ENCODE measurements at places on chromosomes 11 and 22.
A peak's percentile ranks its signal among the peaks of the same experiment; 100 is the strongest.

- DNase-seq, result no peak
Observed at GRCh38 chr11:43898574-43898973, 17.9 kb downstream of the ALKBH3 start.

DNA sequence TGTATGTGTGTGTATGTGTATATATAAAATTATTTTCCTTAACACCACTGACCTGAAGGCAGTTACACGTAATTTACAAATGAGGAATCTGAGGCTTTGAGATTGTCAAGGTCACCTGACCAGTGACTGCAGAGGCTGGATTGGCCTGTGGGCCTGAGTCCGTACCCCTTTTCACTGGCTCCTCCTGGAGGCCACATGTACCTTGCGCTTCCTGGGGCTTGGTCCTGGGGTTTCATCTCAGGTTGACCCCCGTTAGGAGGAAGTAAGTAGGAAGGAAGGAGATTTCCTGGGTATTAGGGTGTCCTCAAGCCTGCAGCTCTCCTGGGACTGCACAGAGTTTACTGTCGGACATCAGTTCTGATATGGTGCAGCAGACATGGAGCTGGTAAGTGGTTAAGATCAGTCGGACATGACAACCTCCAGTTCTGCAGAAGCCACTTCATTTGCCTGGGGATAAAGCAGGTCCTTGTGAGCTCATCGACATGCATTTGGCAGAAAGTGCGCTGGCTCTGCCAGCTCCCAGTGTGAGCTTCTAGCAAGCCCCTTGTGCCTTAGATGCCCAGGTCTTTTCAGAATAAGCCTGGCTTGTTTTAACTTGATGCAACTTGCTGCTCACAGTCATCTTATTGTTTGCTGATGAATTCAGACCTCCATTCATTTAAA, 36.6 kb downstream of the ST3GAL4 start:
- DNase-seq, result no peak

GRCh38 chr11:77152846-77153245, 24.8 kb downstream of the MYO7A start:
- DNase-seq, result no peak

- DNase-seq, result no peak
Observed at GRCh38 chr11:19923626-19924025, 211.0 kb downstream of the NAV2 start.

- no peak for DNase-seq
Observed at GRCh38 chr11:113255096-113255495, 59.3 kb upstream of the TTC12 start.

GRCh38 chr11:2730272-2731129, 30.7 kb upstream of the KCNQ1OT1 start:
- no peak for DNase-seq

DNA sequence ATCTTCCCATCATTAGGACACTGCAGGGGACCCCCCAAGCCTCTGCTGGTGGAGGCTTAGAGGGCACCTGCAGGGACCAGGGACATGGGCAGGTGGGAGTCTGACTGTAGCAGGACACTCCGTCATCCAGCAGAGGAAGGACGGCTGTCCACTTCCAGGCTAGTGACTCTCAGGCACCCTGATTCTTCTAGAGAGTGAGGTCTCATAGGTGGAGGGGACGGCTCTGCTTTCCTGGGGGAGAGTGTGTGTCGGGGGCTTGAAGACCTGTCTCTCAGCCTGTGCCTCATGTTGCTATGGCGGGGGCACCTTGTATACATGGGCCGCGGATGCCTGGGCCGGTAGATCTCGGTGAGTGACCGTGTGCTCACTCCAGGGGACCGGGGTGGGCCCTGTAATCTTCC, 1116.6 kb downstream of the BRD1 start:
- DNase-seq, result no peak

GRCh38 chr11:100546714-100547113, 140.4 kb upstream of the ARHGAP42 start:
- DNase-seq, result no peak

DNA sequence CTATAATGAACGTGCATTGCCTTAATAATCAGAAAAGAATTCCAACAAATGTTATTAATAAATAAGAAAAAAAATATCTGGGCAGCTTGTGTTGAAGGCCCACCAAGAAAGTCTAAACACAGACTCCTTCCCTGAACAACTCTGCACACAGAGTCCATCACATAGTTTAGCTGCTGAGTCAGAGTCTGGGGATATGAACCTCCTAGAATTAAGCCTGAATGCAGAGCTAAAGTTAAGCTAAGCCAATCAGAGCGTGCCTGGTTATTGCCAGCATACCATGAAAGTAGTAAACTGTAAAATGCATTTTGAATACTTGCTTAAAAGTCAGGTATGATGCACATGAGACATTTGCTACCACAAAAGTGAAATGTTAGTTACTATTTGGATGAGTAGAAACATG, 25.6 kb upstream of the TENM4 start:
- no peak for DNase-seq

- DNase-seq, result no peak
Observed at GRCh38 chr11:23494981-23495380, 634.7 kb upstream of the CCDC179 start.

DNA sequence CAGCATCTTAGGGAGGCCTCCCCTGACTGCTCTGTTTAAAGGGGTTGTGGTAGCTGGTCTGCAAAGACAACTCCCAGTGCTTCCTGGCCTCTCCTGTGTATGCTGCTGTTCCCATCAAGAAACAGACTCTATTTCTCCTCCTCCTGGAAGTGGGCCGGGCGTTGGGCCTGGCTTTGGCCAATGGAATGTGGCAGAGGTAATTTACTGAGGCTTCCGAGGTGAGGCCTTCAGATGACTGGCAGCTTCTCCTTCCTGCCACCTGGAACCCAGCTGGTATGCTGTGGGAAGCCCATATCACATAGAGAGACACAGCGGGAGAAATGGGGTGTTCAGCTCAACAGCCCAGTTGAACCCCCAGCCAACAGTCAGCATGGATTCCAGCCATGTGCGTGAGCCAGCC, 25.1 kb upstream of the EIF3D start:
- no peak for DNase-seq

DNA sequence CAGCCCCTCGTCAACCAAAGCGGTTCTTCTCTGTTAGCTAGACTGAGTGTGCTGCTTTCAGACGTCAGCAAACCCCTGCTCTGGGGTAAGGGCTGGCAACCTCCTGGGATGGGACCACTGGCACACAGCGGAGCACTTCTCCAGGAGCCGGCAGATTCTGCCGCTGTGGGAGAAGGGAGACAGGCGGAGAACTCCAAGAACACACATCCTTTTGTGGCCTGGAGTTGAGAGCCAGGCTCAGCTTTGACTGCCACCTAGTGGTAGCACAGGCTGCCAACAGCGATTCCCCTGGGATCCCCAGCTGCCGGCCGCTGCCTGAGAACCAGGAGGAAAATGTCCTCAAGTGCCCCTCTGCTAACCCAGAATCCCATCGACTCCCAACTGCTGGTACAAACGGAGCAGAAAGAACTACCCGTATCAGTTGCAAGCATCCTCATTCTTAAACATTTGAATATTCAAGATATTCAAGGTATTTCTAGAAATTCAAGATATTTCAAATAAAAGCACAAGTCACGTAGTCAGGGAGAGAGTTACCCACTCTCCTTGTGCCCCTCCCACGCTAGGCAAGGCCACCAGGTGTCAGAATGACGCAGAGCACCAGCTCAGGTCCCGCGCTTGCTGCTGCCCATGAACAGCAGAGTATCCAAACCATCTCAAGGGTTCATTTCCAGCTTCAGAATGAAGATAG, 4.9 kb downstream of the LTO1 start:
- DNase-seq, result peak; percentile 6

DNA sequence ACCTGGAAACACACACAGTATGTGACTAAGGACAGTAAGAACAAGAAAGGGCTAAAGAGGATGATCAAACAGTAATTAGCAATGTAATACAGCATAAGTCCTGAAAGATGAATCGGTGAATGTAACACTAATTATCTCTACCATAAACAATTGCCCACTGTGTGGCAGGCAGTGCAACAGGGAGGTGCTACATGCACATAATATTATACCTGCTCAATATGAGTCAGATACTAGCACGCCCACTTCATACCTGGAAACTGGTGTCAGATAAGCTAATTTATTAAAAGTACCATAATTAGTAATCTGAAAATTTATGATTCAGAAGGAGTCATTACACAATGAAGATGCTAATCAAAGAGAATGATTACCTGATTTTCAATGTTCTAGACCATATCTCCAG, 14.9 kb downstream of the CASP12 start:
- DNase-seq, result no peak

DNA sequence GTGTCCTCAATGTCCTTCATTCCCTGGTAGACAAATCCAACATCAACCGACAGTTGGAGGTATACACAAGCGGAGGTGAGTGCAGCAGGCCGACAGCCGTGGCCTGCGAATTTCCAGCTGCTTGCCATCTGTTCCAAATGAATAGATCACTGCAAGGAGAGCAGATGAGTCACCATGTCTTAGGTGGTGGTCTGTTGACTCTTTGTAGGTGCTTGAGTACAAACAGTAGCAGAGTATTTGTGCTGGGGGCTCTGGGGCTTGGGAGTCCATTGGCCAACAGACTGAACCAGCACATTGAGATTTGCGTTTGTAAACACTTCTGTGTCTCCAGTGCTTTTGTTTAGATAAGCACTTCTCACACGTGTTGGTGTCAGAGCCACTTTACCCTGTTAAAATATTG, 21.1 kb downstream of the EIF3L start:
- DNase-seq, result no peak

- no peak for DNase-seq
Observed at GRCh38 chr11:24591283-24591682, 94.4 kb downstream of the LUZP2 start.

DNA sequence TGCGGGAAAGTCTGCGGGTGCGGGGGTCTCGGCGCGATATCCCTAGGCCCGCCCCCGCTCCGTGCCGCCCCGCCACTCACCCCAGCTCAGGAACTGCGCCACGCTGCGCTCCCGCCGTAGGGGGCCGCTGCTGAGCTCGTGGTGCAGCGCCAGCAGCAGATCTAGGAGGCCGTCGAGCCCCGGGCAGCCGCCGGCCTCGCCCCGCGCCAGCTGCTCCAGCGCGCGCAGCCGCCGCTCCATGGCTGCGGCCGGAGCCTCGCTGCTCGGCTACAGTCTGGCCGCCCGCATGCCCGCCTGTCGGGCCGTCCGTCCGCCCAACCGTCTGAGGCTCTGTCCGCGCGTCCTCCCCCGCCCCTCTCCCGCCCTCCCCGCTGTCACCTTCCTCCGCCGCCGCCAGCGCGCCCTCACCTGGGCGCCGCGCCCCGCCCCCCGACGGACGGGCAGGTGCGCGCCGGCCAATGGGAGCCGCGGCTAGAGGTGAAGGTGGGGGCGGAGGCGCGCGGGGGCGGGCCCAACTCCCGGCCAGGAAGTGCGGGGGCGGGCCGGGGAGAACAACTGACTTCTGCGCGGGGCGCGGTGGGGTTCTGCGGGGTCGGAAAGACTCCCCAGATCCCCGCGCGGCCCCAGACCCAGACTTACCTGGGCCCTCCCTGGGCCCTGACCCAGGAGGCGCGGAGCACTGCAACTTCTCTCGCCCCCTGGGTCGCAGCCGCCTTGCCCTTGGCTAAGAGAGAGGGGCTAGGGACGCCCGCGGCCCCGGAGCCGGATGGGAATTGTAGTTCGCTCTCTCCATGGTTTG, at the start of gene CDC42BPG:
Gene CDC42BPG (minus strand): TSS at position 324 of the 799 bp plus-strand sequence. CDS start 84 bp downstream, at position 240.
- no peak for DNase-seq

DNA sequence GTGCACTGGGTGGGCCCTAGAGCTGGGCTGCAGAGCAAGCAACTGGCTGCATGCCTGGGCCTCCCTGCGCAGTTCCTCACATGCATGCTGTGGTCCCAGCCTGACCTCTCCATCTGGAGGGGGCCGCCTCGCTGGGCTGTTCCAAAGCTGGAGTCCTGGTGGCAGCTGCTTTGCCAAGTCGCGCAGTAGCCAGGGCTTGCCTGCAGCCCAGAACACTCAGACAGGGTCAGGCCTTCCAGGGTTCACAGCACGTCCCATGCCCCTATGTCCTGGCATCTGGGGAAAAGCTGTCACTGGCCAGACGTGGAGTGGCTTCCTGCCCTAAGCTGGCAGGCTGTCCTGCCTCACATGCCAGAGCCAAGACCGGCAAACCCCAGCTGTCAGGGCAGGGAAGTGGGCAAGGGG, 16.5 kb upstream of the CDC42EP2 start:
- DNase-seq, result no peak

GRCh38 chr11:72482211-72482812, 48.0 kb upstream of the CLPB start:
- no peak for DNase-seq

Measured in stimulated activated CD8-positive, alpha-beta memory T cell treated with anti-CD3 and anti-CD28 coated beads, Interleukin-15, amount 100 ng/mL, for 1 hour (primary cell).